ENCODE measurements at places on chromosomes 12 and 14.

DNA sequence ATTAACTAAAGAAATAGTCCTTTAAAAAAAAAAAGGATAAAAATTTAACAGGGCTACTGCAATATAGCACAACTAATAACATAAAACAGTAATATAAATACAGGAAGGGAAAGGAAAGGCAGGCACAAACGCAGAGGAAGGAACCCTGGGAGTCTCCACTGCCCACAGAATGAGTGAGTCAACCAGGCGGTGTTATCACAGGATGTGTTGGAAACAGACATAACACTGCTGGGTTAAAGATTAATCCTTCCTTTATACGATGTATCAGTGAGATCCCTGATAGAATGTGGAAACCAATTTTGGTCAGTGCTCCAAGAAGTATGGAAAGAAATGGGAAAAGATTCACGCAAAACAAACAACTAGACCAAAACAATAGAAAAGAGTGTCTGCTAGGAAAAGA is 47.9 kb downstream of the FGD6 start:
- DNase-seq, result no peak

- DNase-seq, result no peak
Observed at GRCh38 chr14:43407706-43408105, 1099.4 kb downstream of the FSCB start.

- DNase-seq, result no peak
Observed at GRCh38 chr12:42617622-42618021, 28.1 kb upstream of the PRICKLE1 start.

DNA sequence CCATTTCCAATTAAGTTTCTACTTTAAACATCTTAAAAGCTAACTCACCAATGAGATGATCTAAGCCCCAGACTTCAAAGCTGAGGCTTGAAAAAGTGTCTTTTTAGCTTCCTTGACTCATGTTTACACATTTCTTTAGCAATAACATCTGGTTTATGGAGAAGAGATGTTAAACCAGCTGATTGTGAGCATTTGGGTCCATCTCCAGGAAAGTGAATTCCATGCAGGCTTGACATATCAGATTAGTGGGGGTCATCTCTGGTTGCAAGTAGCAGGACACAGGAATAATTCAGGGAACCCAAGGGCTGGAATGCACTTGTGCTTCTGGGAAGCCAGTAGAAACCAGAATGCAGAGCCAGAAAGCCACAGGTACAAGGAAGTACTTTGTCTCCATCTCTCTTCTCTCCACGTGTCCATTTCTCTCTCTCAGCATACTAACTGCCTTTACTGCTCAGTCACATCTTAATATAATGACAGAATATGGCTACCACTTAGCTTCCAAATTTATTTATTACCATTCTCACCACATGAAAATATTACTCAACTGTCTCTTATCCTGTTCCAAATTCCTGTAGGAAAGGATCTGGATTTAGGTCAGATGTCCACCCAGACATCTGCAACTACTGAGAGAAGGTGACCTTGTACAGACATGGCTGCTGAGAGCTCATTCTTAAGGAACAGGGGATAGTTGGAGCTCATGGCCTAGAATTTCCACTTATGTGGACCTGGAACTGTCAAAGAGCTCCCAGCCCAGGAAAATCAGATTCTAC is 104.4 kb downstream of the SCN8A start:
- no peak for DNase-seq

DNA sequence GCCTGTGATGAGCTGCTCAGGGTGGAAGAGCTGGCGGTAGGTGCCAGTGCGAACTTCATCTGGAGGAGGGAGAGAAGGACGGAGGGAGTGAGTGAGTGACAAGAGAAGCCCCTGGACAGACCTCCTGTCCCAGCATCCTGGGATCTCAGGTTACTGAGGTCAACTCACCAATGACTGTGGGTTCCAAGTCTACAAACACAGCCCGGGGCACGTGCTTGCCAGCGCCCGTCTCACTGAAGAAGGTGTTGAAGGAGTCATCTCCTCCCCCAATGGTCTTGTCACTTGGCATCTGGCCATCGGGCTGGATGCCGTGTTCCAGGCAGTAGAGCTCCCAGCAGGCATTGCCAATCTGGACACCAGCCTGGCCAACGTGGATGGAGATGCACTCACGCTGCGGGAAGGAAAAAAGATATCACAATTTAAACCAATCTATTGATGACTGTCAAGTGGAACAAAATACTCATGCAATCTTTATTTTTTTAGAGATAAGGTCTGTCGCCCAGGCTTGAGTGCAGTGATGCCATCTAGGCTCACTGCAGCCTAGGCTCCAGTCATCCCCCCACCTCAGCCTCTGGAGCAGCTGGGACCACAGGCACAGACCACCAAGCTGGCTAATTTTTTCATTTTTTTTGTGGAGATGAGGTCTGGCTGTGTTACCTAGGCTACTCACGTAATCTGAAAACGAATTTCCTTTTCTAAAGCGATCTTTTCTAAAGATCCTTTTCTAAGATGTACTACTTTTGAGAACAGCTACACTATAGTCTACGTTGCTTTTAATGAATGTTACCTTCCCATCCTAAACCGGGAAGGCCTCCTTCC is 1.7 kb downstream of the TUBA1B start:
- DNase-seq, result no peak

All from stimulated activated CD4-positive, alpha-beta T cell treated with anti-CD3 and anti-CD28 coated beads, Interleukin-12 subunit alpha, Interleukin-12 subunit beta, amount 100 ng/mL, for 24 hours (primary cell).